ENCODE measurements at places on chromosomes 6 and 20.

DNA sequence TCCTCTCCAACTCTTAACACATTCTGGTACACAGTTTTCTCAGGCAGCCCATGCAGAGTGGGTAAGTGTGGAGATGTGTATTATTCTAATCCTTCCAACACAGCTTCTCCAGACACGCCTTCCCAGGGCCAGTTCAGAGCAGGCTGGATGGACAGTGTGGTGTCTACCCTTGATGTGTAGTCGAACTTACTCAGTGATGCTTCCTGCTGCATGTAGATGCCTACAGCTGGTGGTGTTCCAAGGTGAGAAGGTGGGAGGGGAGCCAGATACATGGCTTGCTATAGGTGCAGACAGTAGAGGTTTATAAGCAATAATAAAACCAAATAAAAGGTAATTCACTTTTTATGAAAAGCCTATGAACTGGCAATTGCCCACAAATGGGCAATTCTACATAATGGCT lies 104.0 kb downstream of the QRSL1 start:
- DNase-seq, result no peak

- DNase-seq, result no peak
Measured at GRCh38 chr20:8504030-8504429, 372.0 kb downstream of the PLCB1 start.

- no peak for DNase-seq
Measured at GRCh38 chr20:54469293-54469692, 6.1 kb upstream of the DOK5 start.

DNA sequence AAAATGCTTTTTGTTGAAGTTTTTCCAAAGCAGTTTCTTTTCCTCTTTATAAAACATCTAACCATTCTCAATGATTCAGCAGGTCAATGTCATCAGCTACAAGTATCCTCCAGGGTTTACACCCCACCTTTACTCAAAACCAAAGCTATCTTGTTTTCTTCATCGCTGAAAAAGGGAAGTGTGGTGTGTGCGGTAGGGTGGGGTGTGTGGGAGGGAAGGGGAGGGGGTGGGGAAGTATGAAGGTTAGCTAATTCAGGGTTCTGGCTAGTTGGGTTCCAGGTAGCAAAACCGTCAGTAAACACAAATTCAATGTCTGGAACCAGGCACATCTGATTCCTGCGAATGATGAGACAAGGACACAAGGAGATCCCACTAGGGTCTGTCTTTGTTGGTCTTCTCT lies 189.6 kb downstream of the GJA10 start:
- peak; percentile 69 for DNase-seq

- no peak for DNase-seq
Measured at GRCh38 chr6:137261761-137262160, 42.6 kb upstream of the IFNGR1 start.

- DNase-seq, result no peak
Measured at GRCh38 chr6:31871046-31871659, 7.6 kb downstream of the SLC44A4 start.

GRCh38 chr20:10672624-10673127 lies 1.1 kb downstream of the JAG1 start:
- DNase-seq, result peak; percentile 4

- no peak for DNase-seq
Measured at GRCh38 chr20:1375515-1375914, 17.3 kb downstream of the FKBP1A start.

DNA sequence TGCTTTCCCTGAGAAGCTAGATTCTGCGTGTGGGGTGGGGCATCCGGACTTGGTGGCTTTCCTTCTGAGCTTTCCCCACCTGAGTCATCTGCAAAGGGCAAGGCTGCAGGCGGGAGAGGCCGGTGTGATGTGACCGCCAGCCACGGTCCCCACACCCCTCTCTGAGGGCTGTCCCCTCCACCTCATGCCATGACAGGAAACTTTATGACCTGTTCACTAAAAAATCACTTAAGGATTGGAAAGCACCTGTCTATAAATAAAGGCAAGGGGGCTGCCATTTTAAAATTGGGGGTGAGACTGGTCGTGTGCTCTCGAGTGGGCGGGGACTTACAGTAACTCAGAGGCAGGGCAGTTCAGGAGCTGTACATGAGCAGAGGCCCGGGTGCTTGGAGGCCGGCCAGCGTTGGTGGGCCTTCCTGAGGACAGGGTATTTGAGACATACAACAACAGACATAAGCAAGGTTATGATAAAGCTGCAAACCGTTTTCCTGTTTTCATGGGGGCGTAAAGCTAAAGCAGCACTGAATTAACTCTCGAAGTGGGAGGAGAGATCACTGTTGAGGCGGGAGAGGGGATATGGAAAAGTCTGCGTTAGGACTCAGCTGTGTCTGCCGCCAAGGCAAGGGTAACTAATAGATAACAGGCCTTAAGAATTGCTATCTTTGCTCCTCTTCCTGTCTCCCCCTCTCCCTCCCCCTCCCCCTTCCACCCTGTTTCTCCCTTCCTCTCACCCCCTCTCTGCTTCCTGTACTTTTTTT lies 16.1 kb upstream of the SERPINB1 start:
- peak; percentile 78 for DNase-seq

- no peak for DNase-seq
Measured at GRCh38 chr6:170160031-170160627, 130.7 kb downstream of the DLL1 start.

DNA sequence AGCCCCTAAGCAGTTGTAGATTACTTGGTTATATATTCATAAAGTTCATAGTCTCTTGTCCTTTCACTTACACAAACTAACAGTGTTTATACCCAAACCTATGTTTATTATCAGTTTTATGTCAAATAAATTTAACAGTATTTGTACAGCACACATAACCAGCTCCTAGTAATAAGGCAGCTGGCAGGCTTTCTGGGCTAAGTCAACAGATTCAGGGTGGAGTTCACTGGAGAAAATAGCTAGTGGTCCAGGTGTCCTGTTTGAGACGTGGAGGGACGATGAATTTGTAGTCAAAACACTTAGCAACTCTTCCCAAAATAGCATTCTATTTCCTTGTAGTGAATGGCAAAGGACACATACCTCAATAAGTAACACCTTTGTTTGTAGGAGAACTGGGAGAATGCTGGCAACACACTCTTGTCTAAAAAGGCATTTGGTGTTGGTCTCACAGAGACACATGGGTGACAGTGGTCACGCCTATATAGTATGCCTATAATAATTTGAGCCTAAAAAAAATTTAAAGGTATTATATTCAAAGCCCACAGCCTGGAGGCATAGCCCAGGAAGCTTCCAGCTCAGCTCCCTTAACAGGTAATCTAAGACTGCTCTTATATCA lies 156.4 kb upstream of the CARMIL1 start:
- no peak for DNase-seq

DNA sequence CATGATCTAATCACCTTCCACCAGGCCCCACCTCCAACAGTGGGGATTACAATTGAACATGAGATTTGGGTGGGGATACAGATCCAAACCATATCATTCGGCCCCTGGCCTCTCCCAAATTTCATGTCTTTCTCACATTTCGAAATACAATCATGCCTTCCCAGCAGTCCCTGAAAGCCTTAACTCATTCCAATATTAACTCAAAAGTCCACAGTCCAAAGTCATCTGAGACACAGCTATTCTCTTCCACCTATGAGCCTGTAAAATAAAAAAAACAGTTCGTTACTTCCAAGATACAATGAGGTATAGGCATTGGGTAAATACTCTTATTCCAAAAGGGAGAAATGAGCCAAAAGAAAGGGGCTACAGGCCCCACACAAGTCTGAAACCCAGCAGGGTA lies 222.6 kb downstream of the SOD2 start:
- DNase-seq, result no peak

- DNase-seq, result no peak
Measured at GRCh38 chr20:42193119-42193518, 574.9 kb upstream of the CHD6 start.

GRCh38 chr6:18260448-18261106 lies 3.8 kb downstream of the DEK start:
- DNase-seq, result no peak

- no peak for DNase-seq
Measured at GRCh38 chr6:32074996-32075532, 34.1 kb downstream of the TNXB start.

DNA sequence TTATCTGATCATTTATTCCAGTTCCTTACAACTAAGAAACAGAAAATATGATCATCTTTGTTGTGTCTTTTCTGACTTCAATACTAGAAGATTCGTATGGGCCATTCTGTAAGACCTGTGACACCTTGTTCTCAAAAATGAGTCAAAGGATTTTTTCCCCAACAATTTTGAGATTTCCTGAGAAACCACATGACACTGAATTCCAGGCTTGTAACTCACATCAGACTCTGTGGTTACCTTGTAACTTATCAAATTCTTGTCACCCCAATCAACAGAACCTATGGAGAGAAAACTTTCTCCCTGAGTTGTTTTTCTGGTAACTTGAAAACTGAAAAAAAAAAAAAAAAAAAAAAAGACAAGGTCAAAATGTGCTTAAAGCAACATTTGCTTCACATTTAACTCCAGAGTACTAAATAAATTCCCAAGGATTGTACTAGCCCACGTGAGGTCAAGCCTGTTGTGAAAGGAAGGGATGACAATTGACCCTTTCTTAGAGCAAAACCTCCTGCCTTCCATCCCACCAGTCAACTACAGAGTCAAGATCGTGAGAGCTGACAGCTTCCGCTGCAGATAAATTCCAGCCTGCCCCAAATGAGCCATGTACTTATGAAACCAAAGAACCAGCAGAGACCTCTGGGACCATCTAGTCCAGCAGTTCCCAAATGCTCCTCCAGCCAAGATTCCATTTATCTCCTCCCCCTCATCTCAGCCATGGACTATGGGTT lies 140.3 kb downstream of the TBX18 start:
- no peak for DNase-seq

Measured in CD4-positive, alpha-beta T cell treated with Interleukin-17A for 4 hours (primary cell).